H4 (cell line): ENCODE measurements at places on chromosomes 1 and 21. TPM values are rescaled to one million over a fixed set of nuclear protein-coding genes. Genes with fewer than 3 reads are reported as not detected.

- no peak for DNase-seq
Measured at GRCh38 chr1:62373221-62373620, 54.0 kb upstream of the KANK4 start.

DNA sequence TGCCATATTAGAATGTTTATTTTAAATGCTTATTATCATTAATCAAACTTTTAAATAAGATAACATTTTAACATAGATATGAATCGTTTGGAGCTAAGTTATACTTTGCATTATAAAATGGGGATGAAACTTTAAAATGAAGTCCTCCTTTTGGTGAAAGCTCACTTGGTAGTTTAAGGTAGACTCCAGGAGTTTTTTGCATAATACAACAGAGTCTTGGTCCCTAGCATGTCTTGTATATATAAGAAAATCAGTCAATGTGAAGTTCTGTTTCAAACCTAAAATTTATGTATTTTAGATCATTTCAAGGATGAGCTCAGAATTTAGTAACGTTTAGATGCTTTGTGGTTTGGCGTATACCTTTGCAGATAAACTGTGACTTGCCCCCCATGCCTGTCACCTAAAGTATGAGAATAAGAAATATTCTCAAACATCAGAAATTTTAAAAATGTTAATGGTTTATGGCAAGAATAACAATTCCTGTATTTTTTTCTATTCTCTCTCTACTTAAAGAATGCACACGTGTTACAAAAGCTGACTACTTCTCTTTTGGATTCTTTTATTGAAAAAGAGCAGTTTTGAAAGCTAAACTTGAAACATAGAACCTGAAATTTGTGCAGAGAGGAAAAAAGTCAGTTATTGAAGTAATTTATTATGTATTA lies 3.8 kb downstream of the NFIA start:
- DNase-seq, result no peak

- DNase-seq, result no peak
Measured at GRCh38 chr1:180160357-180160756, 5.7 kb downstream of the QSOX1 start.

- no peak for DNase-seq
Measured at GRCh38 chr1:229229721-229230139, 41.2 kb upstream of the RAB4A start.

DNA sequence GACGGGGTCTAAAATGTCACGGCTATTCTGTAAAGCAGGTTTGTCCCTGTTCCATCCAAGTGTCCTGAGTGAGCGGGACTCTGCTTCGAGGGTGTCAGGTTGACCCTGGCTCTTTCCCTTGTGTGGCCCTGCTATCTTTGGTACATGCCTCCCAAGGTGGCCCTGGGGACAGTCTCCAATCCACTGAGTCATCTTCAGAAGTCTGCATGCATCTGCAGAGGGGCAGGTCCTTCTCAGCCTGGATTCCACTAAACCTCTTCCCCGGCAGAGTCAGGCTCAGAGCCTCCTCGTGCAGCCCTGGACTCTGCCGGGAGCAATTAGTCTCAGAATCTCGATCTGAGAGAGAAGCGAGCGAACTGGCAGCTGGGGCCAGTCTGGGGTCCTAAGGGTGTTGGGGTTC lies 50.1 kb upstream of the KCNJ15 start:
- DNase-seq, result no peak

- DNase-seq, result no peak
Measured at GRCh38 chr1:57061369-57061768, 95.6 kb upstream of the C8B start.

DNA sequence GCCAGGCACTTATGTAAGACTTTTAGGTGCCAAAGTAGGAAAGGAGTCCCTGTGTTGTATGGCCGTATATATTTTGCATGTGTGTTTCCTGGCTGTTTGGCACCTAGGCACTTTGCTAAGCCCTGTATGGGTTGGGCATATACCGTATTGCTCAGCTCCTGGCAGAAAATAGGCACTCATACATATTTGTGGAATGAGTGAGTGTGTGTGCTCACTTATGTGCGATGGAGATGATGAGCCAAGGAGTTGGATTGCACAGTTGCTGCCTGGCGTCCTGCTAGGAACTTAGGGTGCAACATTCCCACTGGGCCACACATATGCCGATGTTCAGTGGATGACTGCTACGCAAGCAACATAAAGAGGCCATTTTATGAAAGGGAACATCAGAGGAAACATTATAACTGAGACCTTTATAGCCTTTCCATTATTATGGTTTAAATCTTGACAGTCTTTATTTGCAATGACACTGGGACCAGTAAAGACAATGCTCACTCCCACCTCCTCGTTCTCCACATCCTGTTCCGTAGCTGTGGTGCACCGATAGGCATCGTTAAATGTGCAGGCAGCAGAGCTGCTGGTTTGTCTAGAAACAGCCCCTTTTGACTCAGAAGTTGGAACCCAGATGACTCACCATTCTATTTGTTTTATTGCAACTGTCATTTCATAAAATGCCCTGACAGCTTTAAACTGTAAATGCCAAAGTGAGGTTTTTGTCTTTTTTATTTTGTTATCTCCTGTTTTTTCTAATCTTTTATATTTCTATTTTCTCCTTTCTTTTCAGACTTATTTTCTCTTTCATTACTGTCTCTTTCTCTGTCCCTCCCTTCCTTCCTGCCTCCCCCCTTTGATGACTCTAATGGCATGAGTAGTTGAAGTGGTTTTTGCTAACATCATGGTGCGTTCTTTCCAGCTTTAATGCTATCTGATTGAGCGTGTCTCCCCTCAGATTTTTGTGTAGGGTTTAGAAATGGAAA lies 36.1 kb downstream of the PEX14 start:
- peak; percentile 72 for DNase-seq

- no peak for DNase-seq
Measured at GRCh38 chr1:173554089-173554488, 48.8 kb downstream of the SLC9C2 start.

GRCh38 chr1:235822685-235823084 lies 44.0 kb downstream of the LYST start:
- DNase-seq, result no peak

DNA sequence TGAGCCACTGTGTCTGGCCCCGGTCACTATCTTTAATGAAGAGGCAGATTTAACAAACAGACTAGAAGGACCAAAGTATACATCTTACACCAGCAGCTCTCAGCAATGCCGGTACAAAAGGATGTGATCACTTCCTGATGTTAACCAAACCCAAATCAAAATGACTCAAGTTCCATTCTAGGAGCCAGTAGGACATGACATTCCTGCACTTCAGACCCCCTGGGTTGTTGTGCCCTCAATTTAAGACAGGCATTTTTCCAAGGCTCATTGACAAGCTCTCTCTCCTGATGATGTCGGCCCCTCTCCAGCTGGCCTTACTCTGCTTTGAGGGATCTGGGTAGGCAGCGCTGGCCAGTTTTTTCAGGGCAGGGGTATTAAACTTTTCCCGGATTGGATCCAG lies 35.1 kb downstream of the YARS1 start:
- DNase-seq, result no peak

DNA sequence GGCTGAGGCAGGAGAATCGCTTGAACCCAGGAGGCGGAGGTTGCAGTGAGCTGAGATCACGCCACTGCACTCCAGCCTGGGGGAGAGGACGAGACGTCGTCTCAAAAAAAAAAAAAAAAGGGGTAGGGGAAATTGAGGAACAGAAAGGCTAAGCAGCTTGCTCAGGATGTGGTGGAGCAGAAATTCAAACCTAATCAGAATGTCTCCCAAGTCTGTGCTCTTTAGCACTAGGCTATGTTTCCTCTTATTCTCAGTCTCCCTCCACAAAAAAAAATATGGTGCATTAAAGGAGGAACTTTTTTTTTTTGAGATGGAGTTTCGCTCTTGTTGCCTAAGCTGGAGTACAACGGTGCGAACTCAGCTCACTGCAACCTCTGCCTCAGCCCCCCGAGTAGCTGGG lies 114.2 kb downstream of the SLC16A1 start:
- no peak for DNase-seq

GRCh38 chr1:209556162-209556690 lies 27.3 kb upstream of the CAMK1G start:
- no peak for DNase-seq

GRCh38 chr1:14969006-14969405 lies 184.5 kb upstream of the TMEM51 start:
- DNase-seq, result no peak

- peak; percentile 47 for DNase-seq
Measured at GRCh38 chr1:203480525-203481084, 5.0 kb downstream of the PRELP start.

DNA sequence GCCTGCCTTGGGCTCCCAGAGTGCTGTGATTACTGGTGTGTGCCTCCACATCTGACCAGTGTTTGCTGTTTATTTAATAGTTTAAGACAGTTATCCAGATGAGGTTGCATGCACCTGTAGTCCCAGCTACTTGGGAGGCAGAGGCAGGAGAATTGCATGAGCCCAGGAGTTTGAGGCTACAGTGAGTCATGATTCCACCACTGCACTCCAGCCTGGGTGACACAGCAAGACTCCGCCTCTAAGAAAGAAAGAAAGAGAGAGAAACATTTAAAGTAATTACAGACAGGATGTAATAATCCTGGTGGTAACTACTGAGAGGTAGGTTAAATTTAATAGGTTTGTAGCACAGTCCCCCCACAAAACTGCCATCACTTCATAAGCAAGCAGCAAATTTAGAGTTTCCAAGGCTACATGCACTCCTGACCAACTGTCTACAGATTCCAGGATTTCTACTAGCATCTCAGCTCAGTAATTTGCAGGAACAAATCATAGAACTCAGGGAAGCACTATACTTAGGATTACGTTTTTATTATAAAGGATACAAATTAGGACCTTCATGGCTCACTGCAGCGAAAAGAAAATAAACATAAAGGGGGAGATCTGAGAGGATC lies 89.6 kb downstream of the PKN2 start:
- peak; percentile 74 for DNase-seq

- no peak for DNase-seq
Measured at GRCh38 chr1:107450899-107451664, 310.2 kb downstream of the NTNG1 start.

DNA sequence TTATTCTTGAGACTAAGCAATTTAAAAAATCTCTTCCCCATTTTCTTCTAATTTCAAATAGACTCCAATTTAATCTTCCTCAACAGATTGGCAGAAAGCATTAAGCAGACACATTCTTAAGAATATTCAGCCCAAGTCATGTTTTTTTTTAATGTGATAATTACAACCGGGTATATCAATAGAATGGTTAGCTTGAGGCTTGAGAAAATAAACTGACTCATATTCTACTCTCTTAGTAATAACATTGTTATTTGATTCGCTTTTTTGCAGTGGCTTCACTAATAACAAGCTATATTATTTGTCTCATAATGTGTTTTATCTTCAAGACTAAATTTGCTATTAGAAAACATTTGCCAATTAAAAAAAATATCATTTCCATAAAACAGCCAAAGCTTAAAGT lies 488.6 kb upstream of the RGS18 start:
- no peak for DNase-seq

GRCh38 chr1:11961230-11961629 lies 19.0 kb upstream of the MFN2 start:
- DNase-seq, result no peak

DNA sequence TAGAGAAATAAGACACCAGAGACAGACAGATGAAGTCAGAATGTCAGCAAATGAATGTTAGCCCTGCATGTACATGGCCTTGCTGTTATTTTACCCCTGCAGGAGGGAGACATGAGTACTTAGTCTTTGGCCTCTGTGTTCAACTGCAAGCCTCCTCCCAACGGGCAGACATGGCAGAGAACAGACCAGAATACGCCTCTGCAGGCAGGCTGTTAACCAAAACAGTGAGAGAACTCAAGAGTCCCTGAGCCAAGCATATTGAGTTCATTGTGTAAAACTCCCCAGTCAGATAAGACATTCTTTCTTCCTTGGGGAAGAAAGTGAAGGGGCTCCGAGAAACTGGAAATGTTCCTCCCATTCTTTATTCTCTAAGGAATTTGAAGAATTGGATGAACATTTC lies 150.9 kb downstream of the PHTF1 start:
- no peak for DNase-seq

GRCh38 chr1:16922885-16923431 lies 1.2 kb downstream of the CROCC start:
- DNase-seq, result no peak

GRCh38 chr21:16522548-16522947 lies 792.8 kb downstream of the USP25 start:
- no peak for DNase-seq

GRCh38 chr1:100292711-100293110 lies 26.7 kb downstream of the RTCA start:
- DNase-seq, result no peak

DNA sequence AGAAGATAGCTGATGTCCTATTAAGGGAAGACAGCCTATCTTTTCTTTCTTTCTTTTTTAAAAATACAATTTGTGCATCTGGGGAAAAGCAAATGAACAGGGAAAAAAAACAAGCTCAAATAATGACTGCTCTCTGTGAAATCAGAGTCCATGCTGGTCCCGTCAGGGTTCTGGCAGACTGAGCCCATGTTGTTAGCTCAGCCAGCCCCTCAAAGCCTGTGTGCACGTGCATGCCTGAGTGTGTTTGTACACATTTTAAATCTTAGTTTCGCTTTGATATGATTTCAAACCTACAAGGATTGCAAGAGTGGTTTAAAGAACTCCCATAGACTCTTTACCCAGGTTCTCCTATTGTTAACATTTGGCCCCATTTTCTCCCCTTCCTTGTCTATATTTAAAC lies 231.8 kb upstream of the GREM2 start:
- DNase-seq, result no peak

DNA sequence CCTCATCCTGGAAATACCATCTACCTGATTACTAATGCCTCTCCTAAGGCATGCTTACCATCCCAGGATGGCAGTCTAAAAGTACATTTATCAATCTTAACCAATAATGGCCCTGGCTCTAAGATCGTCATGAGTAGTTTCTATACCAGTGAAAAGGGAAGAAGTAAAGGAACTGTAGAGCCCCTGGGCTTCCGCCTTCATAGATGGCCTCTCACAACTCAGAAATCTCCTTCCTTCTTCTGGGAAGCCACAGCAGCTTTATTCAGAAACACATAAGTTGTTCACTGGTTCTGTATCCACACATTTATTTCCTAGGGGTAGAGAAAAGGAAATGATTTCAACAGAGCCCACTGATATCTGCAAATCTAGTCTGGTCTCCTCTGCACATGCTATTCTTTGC lies 41.0 kb upstream of the CD5L start:
- DNase-seq, result no peak

SFN gene
- 0.53 and 1.0 TPM in 2 replicates for total RNA-seq

SPRR5 gene
- not detected in 2 replicates for total RNA-seq

OR2W3 gene
- total RNA-seq, result not detected in 2 replicates

SIK1 gene
- 1.9 TPM in 1 of 2 replicates, not detected in the other for total RNA-seq

MYBPH gene
- total RNA-seq, result not detected in 2 replicates

CAPN8 gene
- total RNA-seq, result not detected in 2 replicates

C1orf105 gene
- total RNA-seq, result not detected in 2 replicates

TNFAIP8L2 gene
- not detected in 2 replicates for total RNA-seq
